Umbilical cord (tissue), 2 donors: ENCODE measurements at places on chromosomes 2 and 18.
A peak's percentile ranks its signal among the peaks of the same experiment; 100 is the strongest.

DNA sequence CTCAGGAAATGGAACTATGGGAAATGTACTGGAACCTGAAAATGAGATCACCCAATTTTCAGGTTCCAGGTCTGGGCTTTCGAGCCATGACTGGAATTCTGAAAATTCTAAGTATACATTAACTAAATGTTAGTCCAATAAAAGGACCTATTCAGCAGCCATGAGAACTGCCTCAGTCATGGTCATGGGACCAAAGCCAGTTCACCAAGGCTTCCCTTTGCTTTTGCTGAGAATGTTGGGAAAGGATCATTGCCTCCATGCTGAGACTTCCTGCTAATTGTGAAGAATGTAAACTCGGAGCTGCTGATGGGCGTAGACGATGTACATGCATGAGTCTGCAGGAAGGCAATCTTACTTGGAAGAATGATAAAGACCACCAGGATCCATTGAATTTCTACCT, 624.4 kb upstream of the SOX11 start:
- no peak for DNase-seq

DNA sequence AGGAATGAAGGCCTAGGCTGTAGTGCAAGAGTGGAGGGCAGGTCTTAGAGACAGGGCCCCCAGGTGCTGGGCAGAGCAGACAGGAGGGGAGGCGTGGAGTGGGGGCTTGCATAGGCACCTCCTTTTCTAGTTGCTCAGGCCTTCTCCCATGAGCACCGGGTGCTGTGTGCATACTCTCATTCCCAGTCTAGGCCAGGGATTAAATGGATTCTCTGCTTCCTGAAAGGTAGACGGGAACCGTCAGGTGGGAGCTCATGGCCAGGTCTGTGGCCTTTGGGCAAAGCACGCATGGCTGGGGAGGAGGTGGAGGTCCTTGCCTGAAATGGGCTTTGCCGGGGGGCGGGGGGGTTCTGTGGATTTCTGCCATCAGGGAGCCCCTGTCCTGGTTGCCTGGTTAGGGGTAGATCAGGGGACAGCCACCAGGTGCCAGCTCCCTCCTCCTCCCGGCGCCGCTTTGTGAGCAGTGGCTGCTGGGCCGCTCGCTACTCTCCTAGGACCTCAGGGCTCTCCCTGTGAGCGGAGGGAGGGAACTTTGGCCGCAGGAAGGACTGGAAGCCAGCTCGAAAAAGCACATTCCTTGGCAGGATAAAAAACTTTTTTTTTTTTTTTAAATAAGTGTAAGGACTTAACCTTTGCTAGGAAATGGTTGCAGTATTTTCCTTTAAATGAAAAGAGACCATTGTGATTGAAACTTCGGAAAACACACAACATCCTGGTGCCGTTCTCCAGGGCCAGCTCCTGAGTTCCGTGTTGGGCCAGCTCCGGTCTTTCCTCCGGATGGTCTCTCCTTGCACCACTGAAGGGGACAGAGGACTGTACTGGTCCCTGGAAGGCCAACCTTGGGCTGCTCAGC, 82.8 kb upstream of the HAAO start:
- DNase-seq: peak; percentile 44

- no peak for DNase-seq
Measured at GRCh38 chr18:33146014-33146413, 294.5 kb downstream of the CCDC178 start.

DNA sequence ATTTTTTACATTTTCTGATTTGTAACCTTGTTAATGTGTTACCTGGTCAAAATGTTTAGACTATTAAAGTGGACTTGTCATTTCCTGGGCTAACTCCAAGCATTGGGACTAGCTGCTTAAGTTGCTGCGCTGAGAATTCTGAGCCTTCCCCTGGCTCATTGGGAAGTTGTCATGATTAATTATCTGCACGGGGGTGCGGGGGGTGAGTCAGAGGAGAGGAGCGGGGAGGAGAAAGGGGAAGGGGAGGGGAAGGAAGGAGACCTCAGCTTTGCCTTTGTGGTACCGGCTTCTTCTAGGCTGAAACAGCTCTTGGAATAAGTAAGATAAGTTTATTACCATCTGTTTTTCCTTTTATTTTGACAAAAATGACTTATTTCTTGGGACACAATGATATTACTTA, 52.9 kb upstream of the APCDD1 start:
- no peak for DNase-seq

DNA sequence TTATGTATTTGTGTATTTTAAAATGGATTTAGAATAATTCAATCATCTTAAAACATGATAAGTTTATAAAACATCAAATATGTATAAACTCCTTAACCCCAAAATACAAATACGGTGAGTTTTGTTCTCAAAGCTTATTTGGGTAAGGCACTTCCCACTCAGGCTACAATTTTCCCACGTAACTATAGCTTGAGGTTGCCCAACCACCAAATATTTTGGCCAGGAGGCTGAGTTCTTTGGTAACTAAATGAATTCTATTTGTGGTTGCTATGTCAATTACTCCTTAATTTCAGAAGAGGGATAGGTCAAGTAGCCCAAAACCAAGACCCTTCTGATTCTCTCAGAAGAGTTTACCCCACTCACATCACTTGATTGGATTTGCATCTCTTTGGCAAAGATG, 70.4 kb downstream of the MYL12B start:
- no peak for DNase-seq

DNA sequence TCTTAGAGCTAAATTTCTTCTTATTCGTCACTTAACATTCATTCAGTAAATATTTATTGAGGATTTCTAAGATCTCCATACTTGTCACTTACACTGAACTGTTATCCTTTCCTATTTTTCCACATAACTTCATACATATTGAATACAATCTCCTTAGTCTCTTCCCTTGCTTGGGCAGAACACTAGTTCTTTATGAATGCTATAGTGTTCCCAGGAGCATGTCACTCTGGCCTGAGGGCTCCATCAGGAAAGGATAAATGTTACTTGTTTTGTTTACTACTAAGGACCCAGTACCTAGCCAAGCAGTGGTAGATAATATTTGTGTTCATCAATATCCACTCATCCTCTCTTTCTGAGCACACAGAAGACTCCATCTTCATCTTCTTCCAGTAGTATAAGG, 544.7 kb downstream of the ZEB2 start:
- no peak for DNase-seq

GRCh38 chr2:224574423-224575084, 10.6 kb downstream of the CUL3 start:
- DNase-seq: no peak
